ENCODE measurements at places on chromosomes 1 and 21.

DNA sequence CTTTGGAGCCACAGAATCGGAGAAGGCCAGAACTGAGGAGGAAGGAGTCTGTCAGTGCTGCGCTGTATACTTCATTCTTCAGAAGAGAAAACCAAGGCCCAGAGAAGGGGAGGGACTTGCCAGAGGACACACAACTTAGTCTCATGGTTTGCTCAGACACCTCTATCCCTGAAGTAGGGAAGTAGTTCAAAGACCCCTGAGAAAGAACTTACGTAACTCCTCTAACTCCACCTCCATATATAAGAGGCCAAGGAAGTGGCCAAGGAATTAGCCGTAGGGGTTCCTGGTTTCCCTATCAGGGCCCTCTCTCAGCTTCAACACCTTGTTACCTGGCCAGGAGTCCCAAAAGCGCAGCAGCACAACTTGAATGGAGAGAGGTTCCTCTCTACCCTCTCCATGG, 580 bp upstream of the NECTIN4 start:
- no peak for DNase-seq

DNA sequence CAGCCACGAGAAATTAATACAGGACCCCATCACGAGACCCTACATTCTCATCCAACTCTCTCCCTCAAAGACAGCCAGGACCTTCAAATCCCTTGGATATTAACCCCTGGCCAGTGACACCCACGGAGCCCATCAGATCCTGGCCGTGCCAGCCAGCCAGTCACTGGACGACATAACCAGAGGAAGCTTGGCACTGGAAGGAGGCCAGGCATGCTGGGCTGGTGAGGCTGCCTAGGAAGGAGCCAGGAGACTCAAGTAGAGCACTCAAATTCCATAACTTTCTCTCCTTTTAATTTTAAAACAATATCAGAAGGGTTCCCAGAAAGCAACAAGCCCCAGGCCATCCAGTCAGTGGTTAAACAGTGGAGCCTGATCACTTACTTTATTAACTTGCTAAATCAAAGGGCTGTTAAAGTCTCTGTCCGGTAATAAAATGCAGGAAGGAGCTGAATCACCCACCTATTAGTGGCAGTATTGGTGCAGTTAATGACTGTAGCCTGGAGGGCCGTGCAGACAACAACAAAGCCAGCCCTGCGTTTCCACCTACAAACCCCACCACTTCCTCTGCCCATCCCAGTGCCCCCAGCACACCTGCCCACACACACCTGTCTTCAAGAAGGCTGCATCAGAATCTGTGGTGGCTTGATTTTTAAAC, 78.0 kb downstream of the HIVEP3 start:
- DNase-seq = no peak

DNA sequence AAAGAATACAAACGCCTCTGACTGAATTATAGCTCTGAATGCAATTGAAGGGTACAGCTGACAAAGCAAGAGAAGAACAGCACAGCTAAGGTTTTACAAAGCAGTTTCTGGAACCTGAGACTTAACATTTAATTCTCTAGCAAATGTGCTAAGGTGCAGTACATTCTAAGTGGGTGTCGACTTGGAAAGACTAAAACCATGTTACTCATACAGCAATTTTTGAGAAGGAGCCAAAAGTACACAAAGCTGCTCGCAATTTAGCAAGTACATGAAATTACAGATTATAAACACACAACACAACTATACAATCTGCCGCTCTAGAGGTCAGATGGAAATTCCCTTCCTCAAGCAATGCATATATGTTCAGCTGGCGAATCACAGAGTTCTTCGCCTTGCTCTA, 121.9 kb downstream of the TIAM1 start:
- DNase-seq = no peak

DNA sequence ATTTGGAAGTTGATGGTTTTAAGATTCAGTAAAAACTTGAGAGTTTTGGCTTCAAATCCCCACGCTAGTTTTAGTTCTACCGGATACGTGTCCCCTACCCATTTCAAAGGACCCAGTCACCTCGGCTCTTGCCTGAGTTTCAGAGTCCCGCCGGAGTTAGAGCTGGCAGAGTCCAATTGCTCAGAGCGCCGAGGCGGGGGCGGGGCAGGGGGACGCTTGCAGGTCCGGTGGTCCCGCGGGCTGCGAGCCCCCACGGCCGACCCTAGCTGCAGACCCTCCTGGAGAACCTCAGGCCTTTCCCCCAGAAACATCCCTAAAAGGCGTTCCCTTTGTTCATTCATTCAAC, 765 bp upstream of the VPS45 start:
- DNase-seq = peak; percentile 65

Data from stimulated activated CD4-positive, alpha-beta T cell treated with anti-CD3 and anti-CD28 coated beads, Interleukin-15, amount 100 ng/mL, for 24 hours (primary cell).